ENCODE measurements at places on chromosomes 6 and 20. TPM values are rescaled to one million over a fixed set of nuclear protein-coding genes. Genes with fewer than 3 reads are reported as not detected.

NAA20 gene
- total RNA-seq = 65.3 TPM

CYP39A1 gene
- total RNA-seq = 6.7 TPM

SLC16A10 gene
- 8.0 TPM for total RNA-seq

C20orf202 gene
- 0.90 TPM for total RNA-seq

RNASET2 gene
- total RNA-seq = 11.5 TPM

GATA5 gene
- 0.11 TPM for total RNA-seq

EFCAB8 gene
- not detected for total RNA-seq

FBXO9 gene
- 70.1 TPM for total RNA-seq

FHL5 gene
- total RNA-seq = 3.5 TPM

TNNC2 gene
- not detected for total RNA-seq

CST1 gene
- total RNA-seq = not detected

SLC32A1 gene
- total RNA-seq = not detected

PXDC1 gene
- total RNA-seq = 17.5 TPM

CGA gene
- total RNA-seq = 0.85 TPM

DNA sequence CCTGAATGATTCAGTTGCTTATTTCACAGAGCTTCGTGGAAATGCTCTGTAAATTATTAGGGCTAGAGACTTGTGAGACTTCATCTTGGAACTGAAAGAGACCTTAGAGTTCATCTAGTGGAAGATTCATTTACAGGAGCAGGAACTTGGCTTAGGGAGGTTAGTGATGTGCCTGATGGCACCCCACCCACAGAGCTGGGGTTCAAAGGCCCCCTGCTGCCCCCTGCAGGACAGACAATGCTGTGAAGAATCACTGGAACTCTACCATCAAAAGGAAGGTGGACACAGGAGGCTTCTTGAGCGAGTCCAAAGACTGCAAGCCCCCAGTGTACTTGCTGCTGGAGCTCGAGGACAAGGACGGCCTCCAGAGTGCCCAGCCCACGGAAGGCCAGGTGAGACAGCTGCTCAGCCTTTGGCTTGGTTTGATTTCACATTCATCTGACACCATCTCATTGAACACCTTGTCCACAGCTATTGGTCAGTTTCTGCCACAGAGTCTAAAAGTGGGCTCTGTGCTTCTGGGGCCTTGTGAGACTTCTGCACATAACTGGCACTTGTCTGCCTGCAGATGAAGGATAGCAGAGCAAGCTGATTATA lies 25.1 kb downstream of the MYBL2 start:
- DNase-seq = no peak

GRCh38 chr6:3176562-3177355 lies 19.4 kb upstream of the TUBB2A start:
- no peak for DNase-seq

DNA sequence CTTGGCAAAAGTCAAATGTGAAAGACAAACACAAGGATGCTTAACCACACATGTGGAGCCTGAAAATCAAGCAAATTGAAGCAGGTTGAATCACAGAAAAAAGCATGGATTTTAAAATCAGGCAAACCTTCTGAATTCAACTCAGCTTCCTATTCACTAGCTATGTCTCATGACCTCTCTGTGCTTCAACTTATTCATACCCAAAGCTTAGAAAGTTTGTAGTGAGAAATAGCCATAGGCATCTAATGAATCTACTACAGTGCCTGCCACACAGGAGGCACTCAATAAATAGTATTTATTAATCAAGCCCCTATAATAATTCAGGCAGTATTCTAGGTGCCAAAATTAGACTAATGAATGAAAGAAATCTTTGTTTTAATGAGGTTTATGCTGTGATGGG lies 112.2 kb upstream of the TNFAIP3 start:
- DNase-seq = no peak

- DNase-seq = no peak
Observed at GRCh38 chr6:139239064-139239463, 52.7 kb downstream of the TXLNB start.

GRCh38 chr6:108621117-108621516 lies 60.4 kb downstream of the FOXO3 start:
- DNase-seq = no peak

GRCh38 chr6:157548635-157549467 lies 167.9 kb downstream of the ZDHHC14 start:
- DNase-seq = no peak

GRCh38 chr20:43318755-43319297 lies 129.1 kb upstream of the PTPRT start:
- DNase-seq = no peak

DNA sequence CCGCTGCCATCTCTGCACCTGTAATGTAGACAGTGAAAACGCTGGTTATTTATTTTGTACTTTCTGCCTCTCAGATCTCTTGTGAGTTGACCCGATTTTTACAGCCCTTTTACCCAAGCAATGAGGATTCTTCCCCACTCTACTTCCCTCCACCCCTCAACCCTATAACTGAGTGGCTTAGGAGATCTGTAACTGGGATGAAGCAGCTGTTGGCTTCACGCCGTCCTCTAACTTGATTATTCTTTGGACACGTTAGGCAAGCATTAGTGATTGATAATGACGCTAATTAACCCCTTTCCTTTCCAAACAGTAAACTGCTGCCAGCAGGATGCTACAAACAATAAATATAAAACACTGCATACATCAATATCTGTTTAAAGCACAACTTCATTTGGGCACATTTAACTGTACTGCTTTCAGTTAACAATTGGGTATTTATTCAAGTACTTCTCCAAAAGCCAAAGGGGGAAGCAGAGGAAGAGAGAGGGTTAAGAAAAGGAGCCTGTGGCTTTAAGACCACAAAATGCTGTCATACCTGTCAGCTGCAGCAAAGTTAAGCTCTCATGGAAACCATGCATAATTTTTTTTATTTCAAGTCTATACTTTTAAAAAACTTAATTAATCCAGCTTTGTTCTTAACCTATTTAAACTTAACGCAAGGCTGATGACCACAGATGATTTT lies 21.2 kb downstream of the TFAP2A start:
- DNase-seq = no peak

GRCh38 chr6:127276331-127276730 lies 9.7 kb downstream of the RNF146 start:
- DNase-seq = no peak

DNA sequence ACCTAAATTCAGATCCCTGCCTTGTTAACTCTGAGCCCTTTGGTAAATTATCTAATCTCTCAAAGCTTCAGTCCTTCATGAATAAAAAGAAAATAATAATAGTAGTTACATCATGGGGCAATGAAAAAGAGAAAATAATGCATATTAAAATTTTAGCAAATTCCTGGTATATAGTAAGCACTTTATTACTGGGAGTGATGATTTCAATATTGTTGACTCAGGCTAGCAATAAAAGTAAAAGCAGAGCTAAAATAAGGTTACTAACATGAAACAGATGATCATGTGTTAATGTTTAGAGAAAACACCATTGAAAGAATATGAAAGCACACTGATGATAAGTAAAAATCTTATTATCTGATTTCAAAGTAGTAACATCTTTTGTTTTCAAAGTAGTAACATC lies 13.6 kb downstream of the GINS1 start:
- no peak for DNase-seq

DNA sequence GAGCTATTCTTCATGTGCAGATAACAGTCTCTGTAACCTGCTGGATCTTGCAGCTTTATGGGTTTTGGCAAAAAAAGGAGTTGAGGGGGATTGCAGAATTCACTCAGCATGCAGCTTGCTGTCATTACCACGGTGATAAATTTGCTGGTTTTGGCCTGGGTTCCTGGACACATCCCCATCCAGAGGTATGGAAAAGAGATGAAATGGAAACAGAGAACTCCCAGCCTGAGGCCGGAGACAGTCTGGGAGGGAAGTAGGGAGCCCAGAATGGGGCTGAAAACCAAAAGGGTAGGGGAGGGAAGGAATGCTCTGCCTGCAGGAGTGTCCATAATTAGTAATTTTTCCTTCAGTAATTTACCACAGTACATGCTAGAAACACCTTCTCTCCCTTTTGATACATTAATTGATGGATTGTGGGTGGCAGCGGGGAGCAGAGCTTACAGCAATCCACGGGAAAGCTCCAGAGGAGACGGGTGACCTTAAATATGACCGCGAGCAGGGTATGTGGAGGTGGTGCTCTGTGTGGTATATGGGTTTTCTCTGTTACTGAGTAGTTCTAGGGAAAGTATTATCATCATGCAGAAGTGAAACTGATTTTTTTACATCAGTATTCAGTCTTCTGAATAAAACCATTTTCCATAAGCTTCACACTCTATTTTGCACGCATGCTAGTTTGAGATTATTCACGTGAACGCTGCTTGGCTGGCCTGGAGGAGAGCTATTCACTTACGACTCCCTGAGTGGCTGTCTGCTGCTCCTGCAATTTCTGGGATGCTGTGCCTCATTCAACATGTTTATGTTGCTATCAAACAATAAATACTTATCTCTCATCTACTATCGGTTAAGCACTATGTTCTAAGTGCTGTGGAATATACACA lies 66.3 kb upstream of the KCNK16 start:
- no peak for DNase-seq

DNA sequence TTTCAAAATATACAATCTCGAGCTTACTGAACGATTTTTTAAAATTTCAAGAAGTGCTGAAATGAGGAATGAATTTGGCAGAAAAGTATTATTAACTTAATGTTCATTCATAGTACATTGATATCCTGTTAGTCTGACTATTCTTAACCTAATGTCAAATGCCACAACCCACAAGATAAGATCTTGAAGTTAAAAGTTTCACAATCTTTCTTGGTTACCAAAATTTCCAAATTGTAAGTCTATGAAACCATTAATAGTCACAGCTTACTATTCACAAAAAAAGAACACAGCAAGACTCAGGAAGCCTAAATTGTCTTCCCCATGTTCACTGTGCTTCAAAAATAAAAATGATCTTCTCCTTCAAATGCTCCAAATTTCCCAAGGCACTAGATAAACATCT lies 71.3 kb downstream of the HACE1 start:
- no peak for DNase-seq

DNA sequence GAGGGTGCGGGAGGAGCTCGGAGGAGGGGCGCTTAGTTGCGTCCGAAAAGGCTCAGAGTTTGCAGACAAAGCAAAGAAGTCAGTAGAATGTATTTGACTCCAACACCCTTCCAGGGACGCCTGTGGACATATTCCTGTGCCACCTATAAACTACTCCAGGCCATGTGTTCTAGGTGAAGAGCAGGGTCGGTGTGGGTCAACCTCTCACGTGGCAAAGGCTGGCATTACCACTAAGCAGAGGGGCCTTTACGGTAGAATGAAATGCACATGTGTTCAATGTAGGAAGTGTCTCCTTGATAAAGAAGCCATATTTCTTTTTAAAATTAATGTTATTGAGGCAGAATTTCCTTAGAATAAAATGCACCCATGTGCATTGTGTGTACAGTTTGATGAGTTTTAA lies 15.4 kb downstream of the SIRT5 start:
- no peak for DNase-seq

DNA sequence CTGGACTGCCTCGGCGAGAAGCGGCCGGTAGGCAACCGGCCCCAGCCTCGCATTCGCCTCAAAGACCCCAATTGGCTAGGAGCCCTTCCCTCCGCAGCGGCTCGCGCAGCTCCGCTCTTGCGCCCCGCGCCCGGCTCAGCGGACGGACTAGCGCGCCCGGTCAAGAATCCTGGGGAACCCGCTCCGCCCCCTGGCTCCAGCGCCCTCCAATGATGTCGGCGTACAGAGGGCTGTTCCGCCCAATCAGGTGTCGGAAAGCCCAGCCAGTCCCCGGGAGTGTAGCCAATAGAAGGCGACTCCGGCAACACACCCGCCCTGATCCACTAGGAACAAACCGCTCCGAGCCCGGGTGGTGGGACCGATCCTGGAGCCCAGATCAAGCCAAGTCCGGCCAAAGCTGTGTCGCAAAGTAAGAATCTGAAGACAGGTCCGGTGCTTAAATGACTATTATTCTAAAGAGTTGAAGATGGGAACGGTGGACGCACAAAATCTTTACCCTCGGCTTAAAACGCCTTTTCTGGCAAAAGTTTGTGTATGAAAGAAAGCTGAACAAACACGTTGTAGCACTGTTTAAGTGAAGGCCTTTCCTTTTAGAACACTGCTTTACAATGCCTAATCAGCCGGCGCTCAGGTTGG lies 132.2 kb downstream of the OGFRL1 start:
- peak; percentile 95 for DNase-seq

GRCh38 chr6:152636609-152637295 lies 410 bp downstream of the SYNE1 start:
- DNase-seq = peak; percentile 38

DNA sequence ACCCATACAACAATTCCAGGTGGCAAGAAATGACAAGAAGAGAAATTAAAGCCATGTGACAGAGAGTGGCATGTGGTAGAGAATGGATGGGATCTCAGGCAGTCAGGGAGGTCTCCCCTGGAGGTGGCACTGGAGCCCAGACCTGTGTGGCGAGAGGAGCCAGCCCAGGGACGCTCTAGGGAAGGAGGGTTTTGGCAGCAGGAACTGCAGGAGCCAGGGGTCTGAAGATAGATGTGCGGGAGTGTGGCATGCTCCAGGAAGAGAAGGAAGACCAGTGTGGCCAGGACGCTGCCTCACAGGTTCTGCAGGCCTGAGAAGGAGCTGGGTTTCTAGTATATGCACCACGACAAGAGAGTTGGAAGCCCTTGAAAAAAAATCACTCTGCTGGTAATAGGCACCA lies 45.1 kb downstream of the SPATA2 start:
- DNase-seq = no peak

DNA sequence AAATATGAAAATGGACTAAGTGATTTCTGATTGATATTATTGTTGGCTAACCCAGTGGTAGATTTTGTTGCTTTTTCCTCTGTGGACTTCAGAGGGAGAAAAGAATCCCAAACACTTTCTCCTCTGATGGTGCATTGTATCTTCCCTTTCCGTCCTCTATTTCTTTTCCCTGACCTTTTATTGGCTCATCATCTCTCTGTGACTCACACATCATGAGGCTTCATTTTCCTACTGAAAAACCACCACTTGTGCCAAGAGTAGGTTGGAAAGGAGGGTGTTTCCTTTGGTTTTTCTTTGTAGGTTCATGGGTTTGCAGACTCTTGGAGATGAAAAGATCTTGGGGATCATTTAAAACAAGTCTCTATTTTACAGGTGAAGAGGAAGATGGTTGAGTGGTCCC lies 311.7 kb upstream of the JAG1 start:
- DNase-seq = no peak

DNA sequence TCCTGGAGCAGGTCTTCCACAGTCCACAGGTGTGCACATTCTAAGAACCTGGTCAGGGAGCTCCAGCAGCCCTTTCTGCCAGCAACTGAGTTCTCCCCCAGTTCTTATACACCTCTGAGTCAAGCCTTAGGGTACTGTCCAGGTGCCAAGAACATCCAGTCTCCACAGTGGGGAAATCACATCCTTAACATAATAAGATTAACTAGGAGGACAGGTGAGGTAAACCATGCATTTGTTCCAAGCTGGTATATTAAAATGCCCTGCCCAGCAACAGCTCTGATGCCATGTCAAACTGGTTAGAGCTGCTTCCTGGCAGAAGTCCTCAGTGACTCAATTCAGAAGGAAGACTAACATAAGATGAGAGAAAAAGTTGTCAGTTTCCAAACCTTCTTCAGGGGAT lies 303.9 kb upstream of the SGK1 start:
- no peak for DNase-seq

- no peak for DNase-seq
Observed at GRCh38 chr6:61940919-61941318, 345.1 kb downstream of the KHDRBS2 start.

GRCh38 chr20:41456351-41456750 lies 89.7 kb upstream of the EMILIN3 start:
- no peak for DNase-seq
